ENCODE measurements at places on chromosomes 11 and 22.

- DNase-seq: no peak
Observed at GRCh38 chr22:45993841-45994240, 16.9 kb upstream of the WNT7B start.

DNA sequence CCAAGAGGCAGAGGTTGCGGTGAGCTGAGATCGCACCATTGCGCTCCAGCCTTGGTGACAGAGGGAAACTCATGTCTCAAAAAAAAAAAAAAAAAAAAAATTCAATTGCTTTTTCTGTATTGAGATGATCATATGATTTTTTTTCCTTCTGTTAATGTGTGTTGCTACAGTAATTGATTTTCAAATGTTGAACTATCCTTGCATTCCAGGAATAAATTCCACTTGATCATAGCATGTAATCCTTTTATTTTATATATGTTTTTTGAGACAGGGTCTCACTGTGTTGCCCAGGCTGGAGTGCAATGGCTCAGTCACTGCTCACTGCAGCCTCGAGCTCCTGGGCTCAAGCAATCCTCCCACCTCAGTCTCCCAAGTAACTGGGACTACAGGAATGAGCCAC, 33.3 kb downstream of the MOV10L1 start:
- DNase-seq: no peak

DNA sequence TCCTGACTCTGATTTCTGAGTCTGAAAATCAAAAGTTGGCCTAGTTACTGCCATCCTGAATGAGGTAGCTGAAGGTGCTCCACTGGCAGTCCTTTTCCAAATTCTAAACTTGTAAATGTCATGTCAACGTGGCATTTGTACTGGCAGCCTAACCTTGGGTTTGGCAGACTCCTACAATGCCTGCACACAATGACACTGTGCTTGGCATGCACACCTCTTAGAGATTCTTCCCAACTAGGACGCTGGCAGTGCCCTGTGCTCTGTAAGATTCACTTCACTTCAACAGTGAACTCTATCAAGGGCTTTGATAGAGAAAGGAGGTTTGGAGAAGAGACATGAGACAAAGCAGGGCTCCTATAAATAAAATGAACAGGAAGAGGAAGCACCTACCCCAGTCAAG, 21.9 kb upstream of the PPP2R1B start:
- DNase-seq: no peak

- no peak for DNase-seq
Observed at GRCh38 chr11:127117231-127117739, 116.7 kb upstream of the KIRREL3 start.

DNA sequence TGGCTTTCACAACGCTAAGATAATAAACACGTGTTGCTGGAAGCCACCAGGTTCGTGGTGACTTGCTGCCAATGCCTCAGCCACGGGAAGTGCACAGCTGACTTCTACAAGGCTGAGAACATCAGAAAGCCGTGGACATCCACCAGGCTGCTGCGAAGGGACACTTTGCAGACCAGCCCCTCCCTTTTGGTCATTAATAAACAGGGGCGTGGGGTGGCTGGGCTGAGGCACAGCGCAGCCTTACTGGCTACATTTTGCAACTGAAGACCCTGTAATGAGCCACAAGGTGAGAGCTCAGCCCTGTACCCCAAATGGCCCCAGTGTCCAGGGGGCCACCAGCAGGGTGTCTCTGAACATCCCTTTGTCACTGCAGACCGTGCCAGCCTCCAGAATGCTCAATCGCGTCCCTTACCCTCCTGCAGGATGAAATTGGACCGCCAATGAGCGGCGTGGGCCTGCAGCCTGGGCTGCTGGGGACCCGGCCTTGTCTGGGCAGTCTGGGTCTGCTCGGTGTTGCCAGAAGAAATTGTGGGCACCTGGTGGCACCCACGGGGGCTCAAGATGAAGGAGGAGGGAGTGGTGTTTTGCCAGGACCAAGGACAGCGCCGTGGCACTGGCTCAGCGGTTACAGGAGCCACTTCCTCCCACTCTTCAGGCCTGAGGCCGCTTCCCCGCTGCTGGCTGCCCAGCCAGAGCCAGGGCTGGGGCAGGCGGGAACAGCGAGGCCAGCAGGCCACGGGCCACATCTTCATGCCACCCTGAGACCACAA, 181.9 kb downstream of the CTTN start:
- DNase-seq: no peak

- no peak for DNase-seq
Observed at GRCh38 chr11:61378713-61379313, 13.6 kb upstream of the TMEM216 start.

DNA sequence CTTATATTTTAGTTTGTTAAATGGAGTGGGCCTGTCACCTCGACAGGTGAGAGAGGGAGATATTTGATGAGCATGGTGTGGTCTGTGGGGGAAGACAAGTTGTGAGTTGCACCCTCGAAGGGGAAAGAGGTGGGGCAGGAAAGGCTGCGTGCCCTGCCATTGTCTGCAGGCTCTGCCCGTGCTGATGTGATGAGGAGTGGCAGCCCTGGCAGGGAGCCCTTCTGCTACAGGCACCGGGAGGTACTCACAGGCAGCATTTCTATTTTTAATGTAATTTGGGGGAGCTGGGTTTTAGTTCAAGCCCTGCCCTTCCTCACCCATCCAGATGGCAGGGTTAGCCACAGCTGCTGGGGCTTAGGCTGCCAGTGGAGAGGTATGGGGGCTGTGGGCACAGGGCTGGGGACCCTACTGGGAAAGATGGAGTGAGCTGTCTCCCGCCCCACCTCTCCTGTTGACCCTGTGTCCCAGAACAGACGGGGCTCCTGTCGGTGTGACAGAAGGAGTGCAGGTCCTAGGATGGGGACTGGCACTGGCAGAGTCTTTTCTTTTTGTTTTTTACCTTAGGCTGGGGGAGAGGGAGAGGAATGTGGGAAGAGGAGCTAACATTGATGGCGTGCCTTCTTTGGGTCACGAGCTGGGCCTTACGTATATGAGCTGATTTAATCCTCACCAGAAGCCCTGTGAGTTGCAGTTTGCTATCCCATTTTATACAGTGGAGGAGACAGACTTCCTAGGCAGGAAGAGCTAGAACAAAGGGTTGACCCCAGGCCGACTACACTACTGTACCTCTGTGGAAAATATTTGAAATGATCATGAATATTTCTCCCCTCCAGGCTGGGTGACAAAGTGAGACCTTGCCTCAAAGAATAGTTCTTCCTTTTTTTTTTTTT, 51.6 kb downstream of the CEP164 start:
- DNase-seq: no peak

DNA sequence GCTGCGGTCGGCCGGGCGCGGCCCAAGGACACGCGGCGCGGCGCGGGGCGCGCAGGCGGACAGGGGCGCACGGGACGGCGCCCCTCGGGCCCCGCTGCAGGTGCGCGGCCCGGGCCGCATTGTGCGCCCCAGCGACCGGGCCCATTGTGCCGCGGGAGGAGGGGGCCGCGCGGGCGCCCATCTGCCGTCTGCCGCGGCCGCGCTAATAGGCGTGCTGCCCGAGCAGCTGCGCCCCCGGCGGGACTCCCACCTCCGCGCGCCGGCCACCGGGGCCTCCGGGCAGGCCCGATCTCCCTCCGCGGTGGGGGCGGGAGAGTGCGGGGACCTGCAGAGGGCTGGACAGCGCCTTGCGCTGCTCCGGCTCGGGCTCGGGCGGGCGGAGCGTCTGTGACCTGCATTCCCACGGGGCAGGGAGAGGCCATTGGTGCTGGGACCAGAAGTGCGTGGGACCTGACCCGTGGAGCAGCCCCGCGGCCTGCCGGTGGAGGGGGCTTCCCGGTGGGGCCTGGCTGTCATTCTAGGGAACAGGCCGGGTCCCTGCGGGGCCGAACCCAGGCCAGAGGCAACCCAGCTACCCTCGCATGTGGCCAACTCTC, 933 bp downstream of the BRSK2 start:
- no peak for DNase-seq

DNA sequence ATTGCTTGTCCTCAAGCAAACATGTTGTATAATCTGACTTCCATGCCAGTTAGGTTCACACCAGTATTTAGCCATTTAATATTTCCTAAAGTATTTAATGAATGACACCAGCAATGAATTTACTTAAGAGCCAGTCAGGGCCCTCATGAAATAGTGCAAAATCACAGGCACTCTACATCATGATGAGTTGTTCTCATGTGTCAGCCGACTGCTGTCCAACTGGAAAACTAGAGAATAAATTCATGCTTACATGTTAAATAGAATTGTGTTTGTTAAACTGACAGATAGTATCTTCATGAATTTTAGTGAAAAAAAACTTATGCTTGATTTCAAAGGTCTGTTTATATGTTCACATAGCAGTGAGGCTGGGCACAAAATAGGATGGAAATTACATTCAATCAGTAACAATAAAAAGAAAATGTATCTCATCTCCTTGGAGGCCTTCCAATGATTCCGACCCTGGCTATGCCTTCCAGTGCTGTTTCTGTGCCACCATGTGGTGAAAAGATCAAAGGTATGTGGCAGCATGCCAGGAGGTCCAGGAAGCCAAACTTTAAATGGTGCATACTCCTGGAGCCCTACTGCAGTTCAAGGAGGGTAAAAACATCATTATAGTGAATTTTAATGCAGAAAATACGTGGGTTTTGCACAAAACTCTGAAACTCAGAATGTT, 45.2 kb downstream of the CTSC start:
- no peak for DNase-seq

- DNase-seq: peak; percentile 89
Observed at GRCh38 chr11:10459029-10459970, 4.2 kb downstream of the AMPD3 start.

DNA sequence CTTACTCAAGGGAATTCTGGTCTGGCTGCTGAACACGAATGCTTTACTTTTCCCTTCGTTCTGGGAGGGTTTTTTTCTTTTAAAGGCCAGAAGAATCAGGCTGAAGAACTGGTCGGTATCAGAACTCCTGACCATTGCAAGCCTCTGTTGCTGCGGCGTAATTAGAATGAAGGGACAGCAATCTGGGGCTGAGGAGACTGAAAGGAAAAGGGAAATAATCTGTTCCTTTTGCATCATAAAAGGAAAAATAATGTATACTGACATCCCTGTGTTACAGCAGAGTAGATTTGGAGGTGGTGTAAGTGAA, 670 bp downstream of the SC5D start:
- DNase-seq: no peak

DNA sequence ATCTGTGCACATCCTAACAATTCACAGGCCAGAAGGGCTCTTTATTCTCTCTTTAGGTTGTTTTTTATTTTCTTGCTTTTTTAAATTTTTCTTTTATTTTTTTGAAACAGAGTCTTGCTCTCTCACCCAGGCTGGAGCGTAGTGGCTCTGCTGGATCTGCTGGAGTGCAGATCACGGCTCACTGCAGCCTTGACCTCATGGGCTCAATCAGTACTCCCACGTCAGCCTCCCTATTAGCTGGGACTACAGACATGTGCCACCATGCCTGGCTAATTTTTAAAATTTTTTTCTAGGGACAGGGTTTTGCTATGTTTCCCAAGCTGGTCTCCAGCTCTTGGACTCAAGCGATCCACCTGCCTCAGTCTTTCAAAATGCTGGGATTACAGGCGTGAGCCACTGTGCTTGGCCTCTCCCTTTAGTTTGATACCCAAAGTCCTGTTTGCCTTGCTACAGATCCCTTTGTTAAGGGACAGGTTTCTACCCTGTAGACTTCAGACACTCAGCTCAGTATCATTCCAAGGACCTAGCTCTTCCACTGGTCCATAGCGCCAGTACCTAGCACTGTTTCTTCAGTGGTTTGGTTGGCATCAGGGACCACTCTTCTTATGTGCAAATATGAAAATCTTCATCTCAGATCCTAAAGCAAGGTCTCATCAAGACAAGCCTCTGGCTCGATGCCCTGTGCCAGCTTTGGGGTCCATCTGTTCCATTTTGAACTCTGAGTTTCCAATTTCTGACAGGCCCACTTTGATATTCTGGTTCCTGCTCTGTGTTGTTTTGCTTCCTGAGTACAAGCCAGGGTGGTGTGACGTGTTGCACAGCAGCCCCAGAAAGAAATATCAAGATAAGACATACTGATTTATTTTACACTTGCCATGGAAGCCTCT, 211.7 kb downstream of the FAT3 start:
- no peak for DNase-seq

DNA sequence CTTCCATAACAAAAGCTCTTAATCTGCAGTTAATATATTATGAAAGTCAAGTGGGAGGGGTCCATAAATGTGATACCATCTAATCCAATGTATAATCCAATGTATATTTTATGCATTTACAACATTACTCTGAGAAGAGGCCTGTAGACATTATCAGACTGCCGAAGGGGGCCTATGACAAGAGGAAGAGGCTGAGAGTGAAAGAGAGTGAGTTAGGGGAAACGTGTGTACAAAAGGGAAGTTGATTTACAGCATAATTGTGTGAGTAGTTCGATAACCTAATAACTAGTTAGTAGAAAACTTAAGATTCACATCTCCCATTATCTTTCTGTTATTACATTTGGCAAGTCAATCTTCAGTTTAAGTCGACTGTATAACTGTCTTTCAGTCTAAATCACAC, 86.6 kb downstream of the DDX10 start:
- no peak for DNase-seq

- no peak for DNase-seq
Observed at GRCh38 chr11:112082729-112083128, 3.8 kb downstream of the TIMM8B start.

- DNase-seq: no peak
Observed at GRCh38 chr22:30611197-30611596, 4.2 kb downstream of the TCN2 start.

DNA sequence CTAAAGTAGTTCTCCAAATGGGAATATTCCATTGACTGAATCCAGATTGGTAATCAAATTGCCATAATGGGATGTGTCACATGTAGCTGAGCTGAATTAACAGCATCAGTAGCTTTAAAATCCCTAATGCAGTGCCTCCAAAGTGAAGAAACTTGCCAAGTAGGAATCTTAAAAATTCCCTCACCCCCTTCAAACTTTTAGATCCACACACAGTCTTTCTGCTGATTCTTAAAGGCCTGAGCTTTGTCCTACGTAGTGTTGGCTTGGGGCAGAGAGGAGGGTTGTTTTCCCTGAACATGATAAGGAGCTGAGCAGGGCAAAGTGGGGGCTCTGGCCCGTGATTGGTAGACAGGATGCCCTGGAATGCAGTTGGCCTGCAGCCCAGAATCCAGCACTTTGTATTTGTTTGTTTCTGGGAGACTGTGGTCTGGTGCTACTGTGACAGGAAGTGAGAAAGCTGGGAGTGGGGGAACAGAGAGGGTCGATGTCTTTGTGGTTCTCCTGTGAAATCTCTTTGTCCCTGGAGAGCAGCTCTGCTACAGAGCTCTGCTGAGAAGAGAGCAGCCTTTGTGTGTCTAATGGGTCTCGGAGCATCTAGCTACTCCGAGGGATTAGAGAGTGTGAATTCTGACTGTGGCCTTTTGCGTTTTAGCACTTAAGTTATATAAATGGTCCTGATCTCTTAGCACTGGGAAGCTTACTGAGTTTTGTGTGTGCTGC, 16.9 kb downstream of the CTNND1 start:
- DNase-seq: no peak

- DNase-seq: peak; percentile 62
Observed at GRCh38 chr22:26835929-26836528, 178.6 kb downstream of the MIAT start.

DNA sequence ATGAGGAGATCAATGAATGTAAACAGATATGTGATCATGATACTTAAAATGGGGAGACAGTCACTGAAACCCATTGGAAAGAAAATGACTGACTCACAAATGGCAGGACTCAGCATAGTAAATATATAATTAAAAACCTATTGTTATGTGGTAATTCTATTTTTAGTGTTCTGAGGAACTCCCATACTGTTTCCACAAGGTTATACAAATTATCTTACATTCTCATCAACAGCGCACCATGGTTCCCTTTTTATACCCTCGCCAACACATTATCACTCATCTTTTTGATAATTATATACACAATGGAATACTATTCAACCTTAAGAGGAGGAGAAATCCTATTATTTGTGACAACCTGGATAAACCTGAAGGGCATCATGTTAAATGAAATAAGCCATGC, 17.1 kb downstream of the OR5B21 start:
- DNase-seq: no peak
